ENCODE measurements at places on chromosomes 12 and 14.
A peak's percentile ranks its signal among the peaks of the same experiment; 100 is the strongest.

DNA sequence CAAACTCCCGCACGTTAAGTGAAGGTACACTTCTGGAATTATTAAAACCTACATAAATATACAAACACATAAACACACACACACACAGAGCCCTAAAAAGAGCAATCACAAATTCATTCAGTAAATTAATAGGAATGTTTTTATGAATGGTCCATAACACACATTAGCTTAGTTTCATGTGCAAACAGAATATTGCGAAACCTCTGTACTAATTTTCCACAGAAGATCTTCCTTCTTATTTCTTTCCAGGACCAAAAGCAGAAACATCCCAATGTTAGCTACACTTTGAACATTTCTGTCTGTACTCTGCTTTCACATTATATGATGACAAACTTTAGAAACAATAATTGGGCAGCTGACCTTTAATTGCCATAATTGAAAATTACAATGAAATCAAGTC lies 101.6 kb downstream of the SOX5 start:
- no peak for DNase-seq

- DNase-seq = no peak
Measured at GRCh38 chr14:93785423-93785822, 2.9 kb downstream of the PRIMA1 start.

GRCh38 chr14:71523630-71524319 lies 408.5 kb upstream of the RGS6 start:
- no peak for DNase-seq

DNA sequence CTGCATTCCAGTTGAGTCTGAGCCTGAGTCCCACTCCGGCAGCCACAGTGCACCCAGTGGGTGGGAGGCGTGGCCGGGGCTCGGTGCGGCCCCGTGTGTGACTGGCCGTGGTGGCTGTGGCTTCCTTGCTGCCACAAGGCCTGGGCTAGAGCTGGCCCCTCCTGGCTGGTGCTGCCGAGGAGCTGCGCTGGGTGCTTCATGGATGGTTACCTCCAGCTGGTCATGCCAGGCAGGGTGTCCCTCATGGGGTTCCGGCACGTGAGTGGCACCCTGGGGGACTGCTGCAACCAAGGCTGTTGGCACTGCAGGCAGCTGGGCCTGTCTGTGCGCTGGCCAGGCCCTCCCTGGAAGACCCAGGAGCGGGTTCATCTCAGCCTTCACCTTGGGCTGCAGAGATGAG lies 62.7 kb downstream of the KIF26A start:
- no peak for DNase-seq

DNA sequence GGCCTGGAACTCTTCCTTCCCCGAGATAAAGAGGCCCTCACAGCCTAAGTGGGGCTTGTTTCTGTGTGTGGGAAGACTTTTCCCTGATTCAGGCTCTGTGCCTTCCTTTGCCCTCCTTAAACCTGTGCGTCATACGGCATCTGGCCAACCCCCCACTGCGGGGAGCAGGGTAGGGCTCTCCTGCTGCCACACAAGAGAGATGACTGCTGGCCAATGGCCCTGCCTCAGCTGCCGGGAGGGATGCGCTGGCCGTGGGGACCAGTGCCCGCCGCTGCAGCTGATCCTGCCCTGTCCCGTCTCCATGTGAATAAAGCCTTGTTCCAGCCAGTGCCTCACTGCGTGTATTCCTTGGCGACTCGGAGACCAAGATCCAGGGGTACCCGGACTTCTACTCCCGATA lies 42.5 kb upstream of the BEGAIN start:
- no peak for DNase-seq

GRCh38 chr12:3752096-3752709 lies 706 bp downstream of the CRACR2A start:
- peak; percentile 53 for DNase-seq

DNA sequence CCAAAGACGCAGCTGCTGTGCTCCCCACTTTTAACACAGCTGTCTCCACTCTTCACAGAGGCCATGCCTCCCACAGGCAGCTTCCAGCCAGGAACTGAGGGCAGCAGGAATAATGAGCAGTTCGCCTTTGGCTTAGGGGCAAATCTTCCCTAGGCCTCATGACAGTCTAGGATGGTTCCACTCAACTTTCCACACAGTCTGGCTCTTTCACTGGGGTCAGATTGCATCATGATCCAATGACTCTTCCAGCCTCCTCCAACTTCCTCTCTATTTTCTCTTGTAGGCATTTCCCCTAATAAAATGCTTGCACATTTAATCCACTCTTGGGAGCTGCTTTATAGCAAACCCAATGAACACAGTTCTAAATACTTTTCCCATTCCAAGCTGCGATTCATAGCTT lies 271.6 kb upstream of the ATP2B1 start:
- no peak for DNase-seq

GRCh38 chr12:103561174-103561573 lies 25.9 kb upstream of the STAB2 start:
- no peak for DNase-seq

DNA sequence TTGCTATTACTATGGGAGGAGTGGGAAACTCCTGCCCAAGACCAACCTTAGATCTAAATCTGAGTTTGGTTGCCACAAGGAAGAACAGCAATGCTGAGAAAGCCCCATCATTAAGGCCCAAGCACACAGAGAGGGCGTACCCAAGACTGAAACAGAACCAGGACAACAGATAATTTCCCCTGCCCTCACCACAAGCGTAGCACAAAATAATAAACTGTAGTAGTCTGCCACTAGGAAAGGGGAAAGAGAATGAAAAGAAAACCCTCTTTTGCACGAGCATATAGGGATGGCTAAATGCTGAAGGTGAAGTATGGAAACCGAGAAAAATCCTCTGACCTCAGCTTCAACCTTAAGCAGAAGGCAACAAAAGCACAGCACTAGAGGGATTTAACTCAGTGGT lies 76.5 kb upstream of the DHRS4 start:
- DNase-seq = no peak

DNA sequence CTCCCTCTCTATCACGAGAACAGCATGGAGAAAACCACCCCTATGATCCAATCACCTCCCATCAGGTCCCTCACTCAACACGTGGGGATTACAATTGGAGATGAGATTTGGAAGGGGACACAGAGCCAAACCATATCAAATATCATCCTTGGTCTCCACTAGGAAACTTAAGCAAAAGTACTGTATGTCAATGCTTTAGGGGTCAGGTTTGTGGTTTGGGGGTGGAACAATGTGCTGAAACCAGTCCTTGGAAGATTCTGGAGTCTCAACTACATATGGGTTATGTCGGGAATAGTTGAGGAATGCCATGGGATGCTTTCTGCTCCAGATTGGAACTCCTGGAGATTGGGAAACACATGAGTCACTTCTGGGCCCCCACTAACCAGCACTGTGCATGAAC lies 48.3 kb upstream of the CCDC63 start:
- no peak for DNase-seq

Data from stimulated activated CD4-positive, alpha-beta T cell treated with anti-CD3 and anti-CD28 coated beads, Interleukin-1b, Interleukin-23, amount 100 ng/mL, for 24 hours (primary cell).